ENCODE measurements at places on chromosomes 7 and 10. TPM values are rescaled to one million over a fixed set of nuclear protein-coding genes. Genes with fewer than 3 reads are reported as not detected.

Gene AGAP5
- polyA plus RNA-seq, result 3.6 TPM

Gene ERVW-1
- polyA plus RNA-seq, result not detected

Gene C7orf33
- not detected for polyA plus RNA-seq

Gene PPP1R9A
- 0.03 TPM for polyA plus RNA-seq

Gene CHAT
- not detected for polyA plus RNA-seq

Gene YKT6
- 192 TPM for polyA plus RNA-seq

Gene PSMA2
- 112 TPM for polyA plus RNA-seq

Gene CHCHD1
- polyA plus RNA-seq, result 39.5 TPM

Gene SLC18A3
- polyA plus RNA-seq, result not detected

Gene GTPBP4
- polyA plus RNA-seq, result 70.4 TPM

Gene EVX1
- not detected for polyA plus RNA-seq

Gene SPDYE16
- not detected for polyA plus RNA-seq

Gene ADRB1
- 0.07 TPM for polyA plus RNA-seq

Gene ATP6V1F
- 429 TPM for polyA plus RNA-seq

Gene OR6V1
- not detected for polyA plus RNA-seq

Gene OR9A2
- not detected for polyA plus RNA-seq

Gene CLDN3
- not detected for polyA plus RNA-seq

Gene NOS3
- polyA plus RNA-seq, result 0.95 TPM

Gene TMEM184A
- 15.6 TPM for polyA plus RNA-seq

Gene HOXA6
- polyA plus RNA-seq, result 0.72 TPM

Gene ANLN
- 55.6 TPM for polyA plus RNA-seq

Gene ZNF394
- 9.1 TPM for polyA plus RNA-seq

Gene MYO3A
- not detected for polyA plus RNA-seq

Gene FOXI2
- not detected for polyA plus RNA-seq
